Pons (tissue), 1 donor: ENCODE measurements at places on chromosomes 7 and 10.

DNA sequence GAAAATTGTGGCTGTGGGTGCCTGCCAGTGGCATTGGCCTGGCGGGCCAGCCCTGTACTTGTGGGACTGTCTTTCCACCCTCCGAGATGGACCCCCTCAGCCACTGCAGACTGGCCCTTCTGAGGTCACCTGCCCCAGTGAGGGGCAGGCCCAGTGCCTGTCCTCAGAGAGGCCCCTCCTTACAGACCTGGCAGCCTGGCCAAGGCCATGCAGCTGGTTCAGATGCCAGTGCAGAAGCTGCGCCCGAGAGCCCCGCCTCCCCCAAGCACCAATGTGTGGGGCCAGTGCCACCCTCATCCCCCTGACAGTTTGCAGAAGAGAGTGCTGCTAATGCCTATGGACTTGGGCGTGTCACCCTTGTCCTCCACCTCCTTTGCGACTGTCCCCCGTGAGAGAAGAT is 10.0 kb downstream of the ZNF316 start:
- no peak for DNase-seq

- DNase-seq: no peak
Observed at GRCh38 chr10:74502963-74503608, 323.3 kb upstream of the KAT6B start.

DNA sequence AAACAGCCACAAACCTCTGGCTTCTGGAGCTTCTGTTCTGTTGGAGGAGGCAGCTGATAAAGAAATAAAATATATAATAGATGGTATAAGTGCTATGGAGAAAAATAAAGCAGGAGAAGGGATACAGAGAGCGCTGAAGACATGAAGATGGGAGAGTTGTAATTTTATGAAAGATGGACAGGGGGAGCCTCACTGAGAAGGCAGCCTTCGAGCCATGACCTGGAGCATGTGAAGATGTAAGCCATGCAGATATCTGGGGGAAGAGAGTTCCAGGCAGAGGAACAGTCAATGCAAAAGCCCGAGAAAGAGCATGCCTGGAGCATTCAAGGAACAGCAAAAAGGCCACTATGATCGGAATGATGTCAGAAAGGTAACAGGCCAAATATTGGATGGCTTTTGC is 187.5 kb downstream of the KIAA1217 start:
- no peak for DNase-seq

DNA sequence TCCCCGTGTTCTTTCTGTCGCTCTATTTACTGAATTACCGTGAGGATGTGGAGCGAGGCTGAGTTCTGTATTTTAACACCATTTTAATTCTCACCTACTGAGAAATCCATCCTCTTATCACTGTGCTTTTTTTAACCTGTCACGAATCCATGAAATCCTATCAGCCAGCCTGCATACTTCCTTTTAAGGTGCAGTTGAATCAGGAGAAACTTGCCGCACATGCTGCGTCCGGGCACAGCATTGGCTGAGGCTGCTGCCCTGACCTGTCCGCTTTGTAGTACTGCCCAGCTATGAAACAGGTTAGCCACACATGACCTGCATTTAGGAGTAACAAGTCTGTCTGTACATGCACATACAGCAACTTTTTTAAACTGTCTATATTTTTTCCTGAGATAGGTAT is 82.5 kb downstream of the EGFR start:
- DNase-seq: no peak

GRCh38 chr7:47669901-47670384 is 88.0 kb upstream of the TNS3 start:
- no peak for DNase-seq
